Effector CD8-positive, alpha-beta T cell (primary cell): ENCODE measurements at places on chromosomes 6 and 20.

GRCh38 chr6:101290346-101290745 is 103.2 kb upstream of the GRIK2 start:
- DNase-seq = no peak

- peak; percentile 25 for DNase-seq
Observed at GRCh38 chr6:137870744-137871247, 3.7 kb downstream of the TNFAIP3 start.

- no peak for DNase-seq
Observed at GRCh38 chr20:40692240-40693011, 3.4 kb upstream of the MAFB start.

GRCh38 chr20:55160037-55160436 is 684.6 kb downstream of the DOK5 start:
- no peak for DNase-seq

DNA sequence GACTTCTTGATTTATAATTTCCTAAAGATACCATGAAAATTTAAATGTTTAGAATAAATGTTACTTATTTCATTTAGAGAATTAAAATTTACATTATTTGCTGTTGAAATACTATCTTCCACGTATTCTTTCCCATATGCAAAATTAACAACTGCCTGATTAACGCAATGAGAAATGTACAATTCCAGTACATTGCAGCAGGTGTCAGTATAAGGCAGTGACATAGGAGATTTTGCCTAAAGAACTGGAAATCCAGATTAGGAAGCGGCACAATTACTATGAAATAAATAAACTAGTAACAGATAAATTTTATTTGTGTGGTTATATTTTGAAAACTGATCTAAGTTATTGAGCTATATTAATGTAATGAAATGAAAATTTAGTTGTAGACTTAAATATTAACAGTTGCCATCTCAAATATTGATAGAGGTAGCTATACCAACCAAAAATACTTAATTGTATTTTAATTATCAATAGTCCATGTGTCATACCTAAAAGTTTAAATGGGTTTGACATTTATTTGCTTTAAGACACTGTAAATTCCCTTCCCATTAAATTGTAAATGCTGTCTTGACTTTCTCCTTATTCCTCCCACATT is 300.2 kb downstream of the UTRN start:
- DNase-seq = no peak

- no peak for DNase-seq
Observed at GRCh38 chr6:161918109-161918531, 644.3 kb upstream of the AGPAT4 start.

DNA sequence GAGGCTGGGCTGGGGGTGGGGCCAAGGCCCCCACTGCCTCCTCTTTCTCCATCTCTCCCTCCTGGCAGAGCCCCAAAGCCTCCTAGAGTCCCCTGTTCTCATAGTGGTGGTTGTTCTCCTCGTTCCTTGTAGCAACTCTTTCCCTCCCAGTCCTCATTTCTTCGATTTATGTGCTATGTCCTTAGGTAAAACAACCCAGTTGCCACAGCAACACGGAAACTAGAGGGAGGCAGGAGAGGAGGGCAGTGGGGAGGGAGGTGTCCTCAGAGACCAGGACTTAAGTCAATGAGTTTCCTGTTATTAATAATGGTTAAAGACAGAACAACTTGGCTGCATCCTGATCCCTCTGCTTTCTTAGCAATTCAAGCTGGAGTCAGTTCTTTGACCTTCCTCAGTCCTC is 161.0 kb downstream of the INSM1 start:
- DNase-seq = no peak

- no peak for DNase-seq
Observed at GRCh38 chr6:75631859-75632635, 30.4 kb downstream of the SENP6 start.

- no peak for DNase-seq
Observed at GRCh38 chr6:166441325-166442078, 58.8 kb upstream of the MPC1 start.

- no peak for DNase-seq
Observed at GRCh38 chr6:133621751-133622150, 267.2 kb upstream of the TCF21 start.

GRCh38 chr6:164243012-164243610 is 828.6 kb downstream of the QKI start:
- DNase-seq = no peak

DNA sequence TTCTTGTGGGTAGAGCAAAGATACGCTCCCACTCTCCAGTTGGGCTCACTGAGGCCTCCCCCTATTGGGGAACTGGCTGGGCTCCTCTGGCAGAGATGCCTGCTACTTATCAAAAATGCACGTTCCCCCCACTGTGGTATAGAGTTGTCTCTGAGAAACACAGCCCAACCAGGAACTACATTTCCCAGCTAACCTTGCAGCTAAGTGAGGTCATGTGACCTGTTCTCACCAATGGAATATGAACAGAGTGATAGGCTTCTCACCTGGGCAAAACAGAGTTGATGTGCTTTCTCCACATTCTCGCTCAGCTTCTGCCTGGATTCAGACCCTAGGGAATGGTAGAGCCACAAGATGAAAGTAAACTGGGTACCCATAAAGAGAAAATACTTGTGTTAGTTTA is 49.1 kb upstream of the PTPRT start:
- no peak for DNase-seq

- DNase-seq = peak; percentile 39
Observed at GRCh38 chr6:26550250-26550993, 12.3 kb downstream of the HMGN4 start.

DNA sequence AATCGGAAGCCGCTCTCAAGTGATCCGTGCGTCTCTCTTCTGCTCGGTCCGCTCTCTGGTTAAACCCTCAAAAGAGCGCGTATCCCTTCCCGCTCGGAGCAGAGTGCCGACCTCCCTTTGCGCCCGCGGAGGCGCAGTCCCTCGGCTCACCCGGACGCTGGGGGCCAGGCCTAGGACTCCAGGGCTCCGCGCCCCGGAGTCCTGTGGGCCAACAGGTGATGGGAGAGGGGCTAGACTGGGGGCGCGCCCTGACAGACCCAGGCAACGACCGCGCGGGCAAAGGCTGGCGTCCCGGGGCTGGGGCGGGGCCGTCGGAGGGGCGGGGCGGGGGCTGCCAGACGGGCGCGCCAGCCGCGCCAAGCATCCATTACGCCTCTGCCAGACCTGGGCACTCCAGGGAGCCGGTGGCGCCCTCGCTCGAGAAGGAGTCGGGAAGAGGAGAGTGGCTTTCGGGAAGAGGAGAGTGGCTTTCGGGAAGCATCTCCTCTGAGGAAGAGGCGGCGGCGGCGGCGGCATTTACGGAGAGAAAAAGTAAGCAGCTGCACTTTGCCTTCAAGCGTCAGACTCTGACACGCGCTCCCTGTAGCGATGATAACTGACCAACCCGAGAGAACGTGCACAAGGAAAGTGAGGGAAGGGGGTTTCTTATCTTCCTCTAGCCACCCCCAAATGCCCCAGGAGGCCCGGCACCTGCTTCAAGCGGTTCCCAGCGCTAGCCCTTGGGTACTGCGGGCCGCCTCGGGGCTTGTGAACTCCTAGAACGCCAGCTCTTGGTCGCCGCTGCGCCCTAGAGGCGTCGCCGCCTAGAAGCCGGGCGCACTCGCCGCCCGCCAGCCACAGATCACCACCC is 2.6 kb downstream of the EPHA7 start:
- no peak for DNase-seq
